Heart left ventricle (tissue), 16 donors: ENCODE measurements at places on chromosomes 4 and X. TPM values are rescaled to one million over a fixed set of nuclear protein-coding genes. Genes with fewer than 3 reads are reported as not detected.

DNA sequence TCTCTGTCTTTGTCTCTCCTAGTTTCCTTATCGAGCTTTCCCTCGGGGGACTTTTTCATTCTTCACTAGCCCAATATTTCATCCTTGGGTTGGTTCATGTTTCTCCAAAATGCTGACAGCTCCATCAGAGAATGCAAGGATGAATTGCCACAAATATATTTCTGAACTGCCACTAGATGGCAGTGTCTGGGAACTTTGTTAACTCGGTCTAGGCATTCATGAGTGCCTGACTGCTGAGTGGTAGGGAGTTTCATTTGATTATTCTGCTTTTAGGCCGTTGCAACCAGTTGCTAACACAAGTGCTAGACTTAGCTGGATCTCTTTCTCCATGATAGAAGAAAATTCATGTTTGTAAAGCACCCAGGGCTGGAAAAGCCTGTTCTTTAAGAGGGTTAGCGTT, 73.5 kb upstream of the RAP2C start:
- peak; percentile 10 for DNase-seq

GRCh38 chrX:6299724-6300123, 71.1 kb upstream of the NLGN4X start:
- no peak for DNase-seq

DNA sequence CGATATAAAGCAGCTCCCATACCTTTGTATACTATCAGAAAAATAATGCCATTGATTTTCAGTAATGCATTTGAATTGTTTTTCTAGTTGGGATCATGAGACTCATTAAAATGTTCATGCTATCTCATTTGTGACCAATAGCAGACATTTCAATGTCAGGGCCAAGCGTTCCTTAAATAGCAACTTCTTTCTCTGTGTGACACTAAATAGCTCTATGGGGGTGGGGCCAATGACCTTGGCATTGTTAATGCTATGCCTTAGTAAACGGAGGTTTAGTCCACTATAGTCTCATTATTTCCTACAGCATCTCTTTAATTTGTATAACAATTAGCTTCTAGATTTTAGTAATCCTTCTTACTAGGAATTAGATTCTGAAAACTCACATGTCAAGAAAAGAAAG, 48.6 kb upstream of the ARHGAP24 start:
- DNase-seq = peak; percentile 51

DNA sequence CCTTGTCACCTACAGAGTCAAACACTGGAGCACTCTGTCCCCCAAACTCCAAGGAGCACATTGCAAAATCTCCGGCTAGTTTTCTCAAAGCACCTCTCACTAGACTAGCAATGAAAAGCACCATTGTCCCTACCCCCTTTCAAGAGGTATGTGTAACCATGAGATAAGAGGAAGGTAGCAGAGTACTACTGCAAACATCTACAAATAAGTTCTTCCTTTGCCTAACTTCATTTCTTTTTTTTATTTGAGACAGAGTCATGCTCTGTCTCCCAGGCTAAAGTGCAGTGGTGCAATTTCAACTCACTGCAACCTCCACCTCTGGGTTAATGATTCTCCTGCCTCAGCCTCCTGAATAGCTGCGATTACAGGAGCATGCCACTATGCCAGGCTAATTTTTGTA, 17.7 kb downstream of the PPP4R3C start:
- DNase-seq = no peak

GRCh38 chrX:94493405-94493804, 819.4 kb downstream of the FAM133A start:
- no peak for DNase-seq

- no peak for DNase-seq
These were observed 210.7 kb upstream of the TLL1 start for GRCh38 chr4:165662341-165662740.

- no peak for DNase-seq
These were observed 93.6 kb upstream of the SMAD1 start for GRCh38 chr4:145388043-145388442.

- no peak for DNase-seq
These were observed 1.3 kb downstream of the SPATA18 start for GRCh38 chr4:52052475-52052780.

GRCh38 chr4:16255730-16256129, 29.5 kb upstream of the TAPT1 start:
- DNase-seq = no peak

GRCh38 chr4:26235500-26235899, 85.3 kb upstream of the RBPJ start:
- DNase-seq = no peak

DNA sequence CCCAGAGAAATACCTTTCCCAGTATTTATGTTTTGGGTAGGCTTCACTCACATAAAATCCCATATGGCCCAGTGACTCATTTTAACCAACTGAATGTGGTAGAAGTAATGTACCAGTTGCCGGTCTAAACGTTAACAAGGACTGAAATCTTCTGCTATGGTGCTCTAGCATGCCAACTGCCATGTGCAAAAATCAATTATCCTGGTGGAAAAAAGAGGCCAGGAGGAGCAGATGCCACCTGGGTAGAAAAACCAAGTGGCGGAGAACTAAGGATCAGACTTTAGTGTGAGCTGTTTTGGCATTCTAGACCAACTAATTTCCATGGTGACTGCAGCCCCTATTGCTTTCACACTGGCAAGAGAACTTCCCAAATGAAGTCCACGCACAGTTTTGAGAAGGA, 1660.7 kb upstream of the ADGRL3 start:
- DNase-seq = no peak

- no peak for DNase-seq
These were observed 32.3 kb upstream of the C4orf50 start for GRCh38 chr4:6050551-6050950.

GRCh38 chrX:71619193-71619592, 882 bp upstream of the CXCR3 start:
- DNase-seq = no peak

- no peak for DNase-seq
These were observed 8.7 kb downstream of the PYURF start for GRCh38 chr4:88514557-88515511.

- DNase-seq = no peak
These were observed 47.9 kb downstream of the SOWAHB start for GRCh38 chr4:76850010-76850441.

DNA sequence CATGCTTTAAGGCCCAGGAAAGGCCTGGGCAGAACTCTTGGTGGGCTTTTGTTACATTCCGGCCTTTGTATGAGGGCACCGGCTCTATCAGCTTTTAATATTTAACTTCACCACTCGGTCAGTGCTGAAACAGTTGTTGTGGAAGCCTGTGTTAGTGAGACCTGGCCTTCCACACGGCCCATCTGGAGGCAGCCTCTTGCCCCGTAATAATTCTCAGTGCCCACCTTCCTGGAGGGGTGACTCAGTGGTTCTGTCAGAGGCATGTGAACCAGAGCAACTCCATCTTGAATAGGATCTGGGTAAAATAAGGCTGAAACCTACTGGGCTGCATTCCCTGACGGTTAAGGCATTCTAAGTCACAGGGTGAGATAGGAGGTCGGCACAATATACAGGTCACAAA, 162.0 kb upstream of the STS start:
- DNase-seq = no peak

- DNase-seq = no peak
These were observed 15.6 kb upstream of the LAP3 start for GRCh38 chr4:17561195-17561909.

DNA sequence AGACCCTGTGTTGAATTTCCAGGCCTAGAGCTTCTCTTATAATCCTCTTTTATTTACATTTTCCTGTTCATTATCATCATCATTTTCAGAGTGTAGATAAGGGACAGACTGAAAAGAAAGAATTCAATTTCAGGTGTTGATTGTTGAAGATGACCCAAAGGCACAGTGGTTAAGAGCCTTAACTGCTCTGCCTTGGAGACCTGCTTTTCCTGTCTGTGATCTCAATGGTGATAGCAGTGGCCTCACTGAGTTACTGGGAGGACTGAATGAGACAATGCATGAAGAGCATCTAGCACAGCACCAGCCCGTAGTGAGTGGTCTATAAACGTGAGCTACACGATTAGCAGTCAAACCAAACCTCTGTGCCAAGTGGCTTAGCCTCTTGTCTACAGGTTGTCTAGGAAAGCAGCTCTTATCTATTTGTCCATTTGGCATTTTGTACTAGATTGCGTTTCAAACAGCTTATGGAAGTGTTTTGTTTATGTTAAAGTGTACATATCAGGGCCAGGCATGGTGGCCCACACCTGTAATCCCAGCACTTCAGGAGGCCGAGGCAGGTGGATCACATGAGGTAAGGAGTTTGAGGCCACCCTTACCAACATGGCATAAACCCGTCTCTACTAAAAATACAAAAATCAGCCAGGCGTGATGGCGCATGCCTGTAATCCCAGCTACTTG, 41.5 kb downstream of the SETD7 start:
- no peak for DNase-seq

DNA sequence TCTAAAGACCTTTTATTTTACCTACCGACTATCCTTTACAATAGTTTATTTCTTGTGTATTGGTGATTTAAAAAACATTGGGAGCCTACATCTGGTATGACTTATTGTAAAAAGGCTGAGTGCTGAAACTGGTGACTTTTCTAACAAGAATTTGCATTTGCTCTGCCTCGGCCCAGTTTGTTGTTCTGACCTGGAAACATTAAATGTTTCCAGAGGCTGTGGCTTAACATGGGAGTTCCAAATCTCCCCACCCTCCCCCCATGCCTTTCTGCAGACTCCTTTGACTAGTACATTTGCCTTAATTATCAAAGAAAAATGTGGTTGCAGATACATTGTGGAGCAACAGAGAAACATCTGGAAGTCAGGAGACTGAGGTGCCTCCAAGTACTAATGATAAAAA, 39.8 kb downstream of the SPCS3 start:
- DNase-seq = no peak

DNA sequence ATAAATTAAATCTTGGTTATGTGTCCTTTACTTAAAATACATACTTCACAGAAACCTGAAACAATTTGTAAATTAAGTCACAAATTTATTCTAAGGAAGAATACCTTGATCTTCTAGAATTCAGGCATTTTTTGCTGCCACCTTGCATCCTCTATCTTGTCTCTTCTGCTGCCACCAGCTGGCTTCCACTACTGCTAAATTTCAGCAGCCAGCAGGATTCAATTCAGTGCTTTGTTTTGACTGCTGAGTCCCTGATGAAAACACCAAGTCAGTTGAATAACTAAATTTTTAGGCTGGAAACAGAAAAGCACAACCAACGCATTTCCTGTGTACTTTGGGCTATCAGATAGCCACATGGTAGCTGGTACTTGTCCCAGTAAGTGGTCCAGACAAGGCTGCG, 2.4 kb upstream of the MBTPS2 start:
- no peak for DNase-seq

DNA sequence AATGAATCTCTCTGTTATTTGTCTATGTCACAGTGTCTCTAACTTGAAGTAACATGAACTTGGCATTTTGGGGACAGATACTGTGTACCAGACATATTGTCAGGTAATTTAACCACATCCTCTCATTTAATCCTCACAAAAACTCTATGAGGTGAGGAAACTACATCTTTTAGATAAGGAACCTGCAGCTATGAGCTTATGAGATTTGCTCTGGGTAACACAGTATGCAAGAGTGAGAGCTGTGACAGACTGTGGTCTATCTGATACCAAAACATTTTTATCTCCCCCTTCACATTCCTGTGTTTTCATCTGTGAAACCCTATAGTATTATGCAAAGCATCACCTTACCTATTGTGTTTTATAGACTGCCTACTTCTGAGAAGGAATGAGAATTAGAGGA, 58.4 kb upstream of the HS3ST1 start:
- DNase-seq = no peak

DNA sequence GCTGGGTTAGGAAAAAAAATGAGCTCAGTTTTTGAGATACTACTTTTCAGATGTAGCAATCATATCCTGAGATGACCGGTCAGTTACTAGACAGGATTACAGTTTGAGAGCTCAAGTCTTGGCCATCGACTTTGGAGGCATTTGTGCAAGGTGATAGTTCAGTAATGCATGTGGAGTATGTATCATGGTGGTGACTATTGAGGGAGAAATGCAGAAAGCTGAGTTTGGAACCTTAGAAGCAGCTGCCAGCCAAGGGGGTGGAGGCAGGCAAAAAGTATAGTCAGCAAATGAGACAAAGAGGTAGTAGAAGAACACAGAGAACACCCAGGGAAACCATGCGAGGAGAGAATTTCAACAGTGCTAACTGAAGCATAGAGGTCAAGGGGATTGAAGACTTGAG, 48.7 kb upstream of the SLC4A4 start:
- DNase-seq = no peak

GRCh38 chr4:110231869-110232268, 33.5 kb upstream of the ELOVL6 start:
- no peak for DNase-seq

GRCh38 chrX:5842601-5843000, 386.1 kb downstream of the NLGN4X start:
- DNase-seq = no peak

DNA sequence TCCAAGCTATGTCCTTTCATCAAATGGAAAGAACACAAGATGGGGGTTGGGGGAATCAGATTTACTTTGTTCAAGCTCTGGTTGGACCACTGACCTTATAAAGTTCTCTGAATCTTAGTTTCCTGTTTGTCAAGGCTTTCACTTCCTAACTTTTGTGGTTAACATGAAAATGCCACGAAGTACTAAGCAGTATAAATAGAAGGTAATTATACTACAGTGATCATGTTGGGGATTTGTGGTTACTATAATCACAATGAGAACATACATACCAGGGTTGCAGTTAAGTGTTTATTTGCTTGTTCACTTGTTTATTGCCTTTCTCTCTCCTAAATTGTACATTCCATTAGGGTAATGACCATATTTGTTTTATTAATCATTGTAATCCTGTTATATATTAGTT, 53.2 kb downstream of the SPRY1 start:
- DNase-seq = no peak

GRCh38 chr4:38681281-38681991, 17.4 kb downstream of the KLF3 start:
- DNase-seq = no peak

SPANXA2 gene
- polyA plus RNA-seq = not detected

CDX4 gene
- not detected for polyA plus RNA-seq

XAGE1A gene
- polyA plus RNA-seq = not detected

ADH1C gene
- 0.64 TPM for polyA plus RNA-seq

PRSS12 gene
- 0.01 TPM for polyA plus RNA-seq

INTS6L gene
- 1.6 TPM for polyA plus RNA-seq

MAPK10 gene
- 0.87 TPM for polyA plus RNA-seq

OPHN1 gene
- polyA plus RNA-seq = 0.95 TPM

FAT1 gene
- 15.2 TPM for polyA plus RNA-seq

TLR6 gene
- 0.22 TPM for polyA plus RNA-seq

CXCL9 gene
- 0.53 TPM for polyA plus RNA-seq
